ENCODE measurements at places on chromosomes 6 and 20. TPM values are rescaled to one million over a fixed set of nuclear protein-coding genes. Genes with fewer than 3 reads are reported as not detected.

DNA sequence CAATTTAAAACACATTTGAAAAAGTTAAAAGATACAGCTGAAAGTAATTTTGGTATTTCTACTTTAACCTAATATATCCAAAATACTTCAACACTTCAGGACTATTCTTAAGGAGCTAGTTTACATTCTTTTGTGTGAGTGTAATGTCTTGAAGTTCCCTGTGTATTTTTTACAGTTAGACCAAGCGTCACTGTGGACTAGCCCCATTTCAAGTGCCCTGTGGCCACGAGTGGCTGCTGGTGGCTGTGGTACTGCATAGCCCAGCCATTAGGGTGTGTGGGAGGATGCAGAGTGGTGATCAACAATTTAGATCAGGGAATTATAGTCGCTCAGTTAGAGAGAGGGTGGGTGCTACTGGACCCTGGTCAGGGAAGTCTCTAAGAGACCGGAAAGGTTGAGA is 869 bp upstream of the CST5 start:
- no peak for DNase-seq

- no peak for DNase-seq
Observed at GRCh38 chr20:34334654-34335407, 28.2 kb upstream of the ITCH start.

- DNase-seq = no peak
Observed at GRCh38 chr6:26309731-26310142, 55.3 kb upstream of the BTN3A2 start.

Gene PKIB
- 42.1 TPM for total RNA-seq

Gene FANCE
- total RNA-seq = 6.8 TPM

- DNase-seq = no peak
Observed at GRCh38 chr6:21628160-21628559, 34.6 kb downstream of the SOX4 start.

Gene TTBK1
- 0.07 TPM for total RNA-seq

Gene XKR7
- total RNA-seq = not detected

Gene ATP5F1E
- 76.2 TPM for total RNA-seq

DNA sequence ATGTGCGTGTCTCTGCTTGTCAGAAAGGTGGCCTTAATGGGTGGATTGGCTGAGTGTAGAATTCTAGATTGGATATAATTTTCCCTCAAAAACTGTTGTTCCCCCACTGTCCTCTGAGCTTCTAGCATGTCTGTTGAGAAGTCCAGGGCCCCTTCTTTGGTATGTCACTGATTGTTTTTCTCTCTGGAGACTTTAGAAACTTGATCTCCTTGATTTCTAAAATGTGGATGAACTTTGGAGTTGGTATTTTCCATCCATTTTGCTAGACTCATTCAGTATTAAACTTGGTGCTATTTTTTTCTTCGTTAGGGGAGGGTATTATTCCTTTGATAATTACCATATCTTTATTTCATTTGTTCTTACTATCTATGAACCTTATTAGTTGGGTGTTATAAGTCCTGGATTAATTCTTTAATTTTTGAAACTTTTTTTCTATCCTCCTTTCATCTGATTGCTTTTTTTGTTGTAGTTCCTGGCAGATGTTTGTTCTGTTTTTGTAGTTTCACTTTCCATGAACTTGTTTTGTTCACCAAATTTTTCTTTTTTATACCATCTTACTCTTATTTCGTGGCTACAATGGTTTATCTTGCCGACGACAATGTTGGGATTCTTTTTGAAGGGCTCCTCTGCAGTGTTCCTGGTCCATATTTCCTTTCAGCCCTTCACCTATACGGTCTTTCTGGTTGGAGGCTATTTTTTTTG is 68.4 kb downstream of the ARID1B start:
- no peak for DNase-seq

- no peak for DNase-seq
Observed at GRCh38 chr20:48047447-48047846, 262.2 kb upstream of the SULF2 start.

DNA sequence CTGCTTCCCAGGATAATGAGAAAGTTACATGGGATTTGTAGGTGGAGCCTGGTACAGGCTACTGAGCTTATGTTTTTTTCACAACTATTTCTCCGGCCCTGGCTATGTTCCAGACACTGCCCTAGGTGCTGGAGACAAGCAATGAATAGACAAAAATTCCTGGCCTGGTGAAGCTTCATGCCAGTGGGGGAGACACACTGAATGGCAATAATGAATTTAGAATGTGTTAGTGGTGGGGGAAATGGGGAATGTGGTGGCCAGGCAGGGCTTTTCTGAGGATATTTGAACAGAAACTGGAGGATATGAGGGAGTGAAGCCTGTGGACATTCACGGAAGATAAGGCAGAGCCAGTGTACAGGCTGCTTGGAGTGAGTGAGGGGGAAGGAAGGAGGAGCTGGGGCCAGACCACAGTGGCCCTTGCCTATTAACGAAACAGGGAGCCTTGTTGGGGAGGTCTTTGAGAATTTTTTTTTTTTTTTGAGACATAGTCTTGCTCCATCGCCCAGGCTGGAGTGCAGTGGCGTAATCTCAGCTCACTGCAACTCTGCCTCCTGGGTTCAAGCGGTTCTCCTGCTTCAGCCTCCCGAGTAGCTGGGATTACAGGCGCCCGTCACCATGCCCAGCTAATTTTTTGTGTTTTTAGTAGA is 6.6 kb downstream of the FOXS1 start:
- no peak for DNase-seq

GRCh38 chr6:125022391-125022989 is 60.3 kb downstream of the RNF217 start:
- DNase-seq = no peak
